ENCODE measurements at places on chromosomes 13 and 19.

GRCh38 chr13:47046706-47047105 is 149.9 kb upstream of the HTR2A start:
- DNase-seq = no peak

DNA sequence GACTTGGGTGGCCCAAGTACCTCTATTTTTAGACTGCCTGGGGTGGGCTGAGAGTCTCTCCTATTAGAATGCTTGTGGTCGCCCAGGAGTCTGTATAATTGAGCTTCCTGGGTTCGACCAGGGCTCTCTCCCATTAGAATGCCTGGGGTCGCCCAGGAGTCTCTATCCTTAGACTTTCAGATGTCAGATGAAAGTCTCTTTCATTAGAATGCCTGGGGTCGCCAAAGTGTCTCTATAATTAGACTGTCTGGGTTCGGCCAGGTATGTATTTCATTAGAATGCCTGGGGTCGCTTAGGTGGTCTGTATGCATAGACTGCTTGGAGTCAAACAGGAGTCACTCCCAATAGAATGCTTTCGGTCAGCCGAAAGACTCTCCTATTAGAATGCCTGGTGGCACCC is 1471.7 kb downstream of the UQCRFS1 start:
- no peak for DNase-seq

DNA sequence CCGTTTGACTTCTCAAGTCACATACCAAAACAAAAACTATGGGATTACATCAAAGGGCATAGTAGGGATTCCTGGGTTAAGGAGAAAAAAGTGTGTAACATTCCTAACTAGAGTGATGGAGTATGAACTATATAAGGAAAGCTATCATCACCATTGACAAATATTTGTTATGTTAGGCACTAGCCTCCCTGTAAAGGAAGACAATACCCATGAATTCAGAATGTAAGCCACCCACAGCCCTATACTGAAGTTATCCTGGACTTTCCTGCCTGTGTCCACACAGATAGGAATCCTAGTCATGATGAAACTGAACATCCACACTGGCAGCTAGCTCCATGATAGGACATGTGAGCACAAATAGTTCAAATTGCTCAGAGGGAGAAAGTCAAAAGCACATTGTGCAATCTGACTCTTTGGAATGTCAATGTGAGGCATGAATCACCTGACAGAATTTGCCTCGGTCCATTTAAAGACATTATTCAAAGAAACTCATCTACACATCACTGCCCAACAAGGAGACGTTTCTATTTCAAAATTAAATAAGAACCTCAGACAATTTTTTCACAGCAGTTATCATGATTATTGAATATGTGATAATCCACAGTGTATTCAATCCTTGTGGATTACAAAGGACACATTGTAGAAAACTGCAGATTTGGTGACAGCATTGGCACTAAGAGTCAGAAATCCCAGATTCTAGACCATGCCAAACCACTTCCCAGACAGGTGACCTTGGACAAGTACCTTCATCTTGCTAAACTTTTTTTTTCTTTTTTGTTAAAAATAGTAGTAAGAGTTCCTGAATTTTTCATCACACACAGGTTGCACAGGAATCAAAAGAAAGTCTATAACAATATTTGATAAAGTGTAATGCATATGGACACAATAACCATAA is 529.3 kb downstream of the IRS2 start:
- no peak for DNase-seq

DNA sequence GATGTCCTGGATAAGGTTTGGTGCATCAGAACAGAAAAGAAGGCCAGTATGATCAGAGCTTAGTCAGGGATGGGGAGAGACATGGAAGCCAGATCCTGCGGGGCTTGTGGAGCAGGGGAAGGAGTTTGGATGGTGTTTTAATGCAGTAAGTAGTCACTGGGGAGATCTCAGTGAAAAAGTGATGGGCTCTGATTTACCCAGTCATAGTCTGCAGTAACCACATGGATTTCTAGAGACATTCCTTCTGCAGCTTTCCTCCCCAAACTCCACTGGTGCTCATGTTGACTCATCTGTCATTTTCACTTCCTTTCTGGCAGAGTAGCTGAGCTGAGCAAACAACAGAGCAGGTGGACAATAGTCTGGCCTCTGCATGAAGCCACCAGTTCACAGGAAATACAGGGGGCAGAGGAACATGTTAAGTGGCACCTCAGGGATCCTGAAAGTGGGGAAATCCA is 144.1 kb downstream of the DPF1 start:
- DNase-seq = no peak

DNA sequence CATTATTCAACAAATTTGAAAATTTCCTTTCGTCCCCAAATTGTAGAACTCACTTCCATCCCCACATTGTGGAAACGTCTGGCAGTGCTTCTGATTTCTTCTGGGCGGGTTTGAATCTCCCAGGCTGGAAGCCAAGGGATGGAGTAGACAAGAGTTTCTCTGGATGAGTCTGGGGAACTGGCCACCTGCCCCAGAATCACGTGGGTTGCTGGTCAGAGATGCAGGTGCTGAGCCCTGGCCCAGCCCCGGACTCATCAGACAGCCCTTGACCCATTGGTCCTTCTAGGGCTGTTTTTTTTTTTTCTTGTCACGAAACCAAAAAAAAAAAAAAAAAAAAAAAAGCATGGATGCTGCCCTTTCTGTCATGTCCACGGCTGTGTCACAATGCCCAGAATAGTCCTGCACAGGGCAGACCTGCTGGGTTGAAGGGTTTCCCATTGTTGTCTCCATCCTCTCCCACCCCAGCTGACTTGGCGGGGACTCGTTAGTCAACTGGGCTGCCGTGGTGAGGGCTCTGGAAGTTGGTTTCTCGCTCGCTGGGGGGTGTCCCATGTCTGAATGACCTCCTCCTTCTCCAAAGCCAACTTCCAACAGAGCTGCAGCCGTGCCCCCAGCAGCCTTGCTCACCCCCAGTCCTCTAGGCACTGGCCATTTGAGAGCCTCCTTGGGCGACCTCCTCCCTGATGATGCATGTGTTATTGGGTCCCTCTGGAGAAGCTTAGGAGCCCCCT is 12.8 kb downstream of the CHST8 start:
- no peak for DNase-seq

DNA sequence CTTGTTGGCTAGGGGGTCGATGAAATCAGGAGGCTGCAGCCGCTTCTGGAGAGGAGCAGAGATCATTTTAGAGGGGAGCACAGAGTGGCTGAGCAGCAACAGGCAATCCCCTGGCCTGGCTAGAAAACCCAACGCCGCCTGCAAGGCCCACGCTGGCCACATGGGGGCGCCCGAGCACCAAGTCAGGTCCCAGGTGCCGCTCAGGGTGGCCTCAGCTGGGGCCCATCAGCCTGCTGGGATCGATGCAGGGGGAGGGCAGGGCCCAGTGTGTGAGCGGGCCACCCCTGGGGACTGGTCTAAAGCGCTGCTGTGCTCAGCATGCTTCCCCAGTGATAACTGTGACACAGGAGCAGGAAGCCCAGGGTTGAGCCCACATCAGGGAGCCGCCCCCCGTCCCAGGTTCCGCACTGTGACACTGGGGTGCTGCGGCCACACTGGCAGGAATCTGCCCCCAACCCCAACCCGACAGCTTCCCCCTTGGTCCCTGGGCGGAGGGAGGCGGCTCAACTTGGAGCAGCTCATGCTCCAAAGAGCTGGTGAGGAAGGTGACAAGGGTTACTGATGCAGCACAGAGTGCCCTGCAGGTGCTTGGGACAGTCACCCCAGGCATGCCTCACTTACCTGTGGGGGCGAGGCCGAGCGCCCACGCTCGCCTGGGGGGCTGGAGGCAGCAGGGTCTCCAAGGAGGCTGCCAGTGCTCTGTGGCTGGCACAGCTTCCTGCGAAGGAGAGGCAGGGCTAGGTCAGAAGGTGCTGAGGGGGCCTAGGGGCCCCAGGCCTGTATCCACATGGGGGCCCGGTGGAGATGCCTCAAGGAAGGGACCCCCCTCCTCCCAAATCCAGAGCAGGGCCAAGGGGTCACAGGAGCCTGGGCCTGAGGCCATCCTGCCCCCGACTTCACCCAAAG is 13.3 kb upstream of the ISYNA1 start:
- DNase-seq = peak; percentile 87

DNA sequence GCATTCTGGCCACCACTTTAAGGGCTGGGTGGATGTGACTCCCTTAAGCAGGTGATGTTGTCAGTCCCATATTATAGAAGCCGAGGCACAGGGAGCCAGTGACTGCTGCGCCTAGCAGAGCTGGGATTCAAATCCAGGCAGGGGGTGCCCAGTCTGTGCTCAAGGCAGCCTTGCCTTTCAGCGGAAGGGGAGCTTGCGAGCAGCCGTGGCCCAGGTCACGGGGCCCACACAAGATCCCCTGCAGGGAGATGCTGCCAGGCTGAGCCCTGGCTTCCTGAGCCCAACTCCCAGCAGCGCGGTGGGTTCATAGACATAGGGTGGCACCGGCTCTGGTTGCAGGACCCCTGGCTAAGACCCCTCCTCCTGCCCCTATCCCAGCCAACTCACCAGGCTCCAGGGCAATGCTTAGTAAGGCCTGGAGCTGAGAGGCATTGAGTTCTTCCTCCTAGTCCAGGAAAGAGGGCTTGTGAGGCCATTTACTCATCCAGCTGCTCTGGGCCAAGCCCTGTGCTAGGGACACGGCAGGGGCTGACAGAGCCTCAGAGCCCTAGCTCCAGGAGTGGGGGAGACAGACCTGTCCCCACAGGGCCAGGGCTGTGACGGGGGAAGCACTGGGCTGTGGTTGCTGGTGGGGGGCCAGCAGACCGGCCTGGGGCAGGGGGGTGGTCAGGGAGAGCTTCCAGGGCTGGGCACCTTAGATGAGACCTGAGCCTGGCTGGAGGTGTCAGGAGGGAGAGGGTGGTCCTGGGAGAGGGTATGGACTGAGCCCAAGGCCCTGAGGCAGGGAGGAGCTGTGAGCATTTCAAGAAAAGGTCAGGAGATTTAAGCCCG is 9.6 kb downstream of the CAPN12 start:
- DNase-seq = peak; percentile 49

DNA sequence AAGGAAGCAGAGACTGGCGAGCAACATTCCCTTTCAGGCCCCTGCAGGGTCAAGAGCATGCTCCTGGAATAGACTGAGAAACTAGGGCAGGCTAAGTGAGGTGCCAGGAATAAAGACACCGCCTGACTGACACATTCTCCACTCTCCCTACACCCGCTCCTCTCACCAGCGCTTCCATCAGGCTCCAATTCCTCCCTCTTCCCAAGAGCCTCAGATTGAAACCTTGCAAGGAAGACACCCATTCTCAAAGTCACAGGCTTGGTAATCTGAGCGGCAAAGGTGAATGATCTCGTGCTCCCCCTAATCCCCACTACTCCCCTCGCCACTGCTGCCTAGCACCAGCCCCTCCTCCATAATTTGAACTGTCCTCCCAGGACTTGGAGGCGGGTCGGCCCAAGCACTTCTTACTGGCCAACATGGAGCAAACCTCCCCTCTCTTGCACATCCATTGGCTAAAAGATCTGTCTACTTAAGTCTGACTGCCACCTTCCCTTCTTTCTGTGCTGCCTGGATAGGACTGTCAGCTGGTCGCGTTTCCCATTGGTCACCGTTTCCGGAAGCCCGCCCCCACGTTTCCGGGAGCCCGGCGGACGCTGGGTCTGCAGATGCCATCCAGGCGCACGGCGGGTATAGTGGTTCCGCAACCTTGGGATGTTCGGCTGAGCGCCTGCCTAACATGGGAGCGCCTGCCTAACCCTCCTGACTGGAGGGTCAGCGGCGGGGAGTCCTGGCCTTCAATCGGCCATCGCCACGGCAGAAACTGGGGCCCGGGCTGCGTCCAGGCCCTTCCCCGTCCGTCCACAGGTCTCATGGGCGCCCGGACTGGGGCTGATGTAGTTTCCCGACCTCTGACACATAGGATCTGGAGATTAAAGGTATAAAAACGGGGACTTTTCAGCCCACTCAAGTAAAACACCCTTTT is 33.6 kb downstream of the ZNF383 start:
- peak; percentile 68 for DNase-seq

DNA sequence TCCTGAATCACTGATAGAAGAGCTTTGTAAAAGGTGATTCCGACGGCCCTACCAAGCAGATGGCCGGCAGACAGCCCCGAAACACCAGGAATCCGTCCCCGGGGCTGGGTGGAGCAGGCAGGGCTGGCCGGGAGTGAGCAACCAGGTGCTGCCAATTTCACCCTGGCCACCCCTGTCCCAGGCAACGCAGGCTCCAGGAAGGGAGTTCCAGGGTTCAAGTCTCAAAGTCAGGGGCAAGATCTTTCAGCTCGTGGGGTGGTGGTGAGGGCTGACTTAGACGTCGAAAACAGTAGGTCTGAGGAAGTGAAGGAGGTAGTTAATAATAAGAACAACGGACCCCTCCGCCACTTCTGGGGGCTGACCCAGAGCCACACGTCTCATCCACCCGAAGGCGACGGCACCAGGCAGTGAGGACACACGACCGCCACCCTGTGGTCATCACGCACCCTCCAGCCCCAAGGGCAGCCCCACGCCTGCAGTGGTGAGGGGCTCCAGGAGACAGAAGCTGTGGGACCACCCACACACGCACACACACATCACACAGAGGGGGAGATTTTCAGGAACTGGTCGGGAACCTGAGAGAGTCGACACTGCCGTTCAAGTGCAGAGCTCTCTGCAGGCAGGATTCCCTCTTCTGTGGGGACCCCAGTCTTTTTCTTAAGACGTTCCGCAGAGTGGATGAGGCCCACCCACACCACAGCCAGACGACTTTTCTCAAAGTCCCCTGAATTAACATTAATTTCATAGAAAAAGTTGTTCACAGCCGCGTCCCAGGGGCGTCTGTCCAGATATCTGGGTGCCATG is 67.2 kb downstream of the SPACA7 start:
- no peak for DNase-seq

GRCh38 chr19:19657397-19657783 is 6.1 kb downstream of the ATP13A1 start:
- no peak for DNase-seq

DNA sequence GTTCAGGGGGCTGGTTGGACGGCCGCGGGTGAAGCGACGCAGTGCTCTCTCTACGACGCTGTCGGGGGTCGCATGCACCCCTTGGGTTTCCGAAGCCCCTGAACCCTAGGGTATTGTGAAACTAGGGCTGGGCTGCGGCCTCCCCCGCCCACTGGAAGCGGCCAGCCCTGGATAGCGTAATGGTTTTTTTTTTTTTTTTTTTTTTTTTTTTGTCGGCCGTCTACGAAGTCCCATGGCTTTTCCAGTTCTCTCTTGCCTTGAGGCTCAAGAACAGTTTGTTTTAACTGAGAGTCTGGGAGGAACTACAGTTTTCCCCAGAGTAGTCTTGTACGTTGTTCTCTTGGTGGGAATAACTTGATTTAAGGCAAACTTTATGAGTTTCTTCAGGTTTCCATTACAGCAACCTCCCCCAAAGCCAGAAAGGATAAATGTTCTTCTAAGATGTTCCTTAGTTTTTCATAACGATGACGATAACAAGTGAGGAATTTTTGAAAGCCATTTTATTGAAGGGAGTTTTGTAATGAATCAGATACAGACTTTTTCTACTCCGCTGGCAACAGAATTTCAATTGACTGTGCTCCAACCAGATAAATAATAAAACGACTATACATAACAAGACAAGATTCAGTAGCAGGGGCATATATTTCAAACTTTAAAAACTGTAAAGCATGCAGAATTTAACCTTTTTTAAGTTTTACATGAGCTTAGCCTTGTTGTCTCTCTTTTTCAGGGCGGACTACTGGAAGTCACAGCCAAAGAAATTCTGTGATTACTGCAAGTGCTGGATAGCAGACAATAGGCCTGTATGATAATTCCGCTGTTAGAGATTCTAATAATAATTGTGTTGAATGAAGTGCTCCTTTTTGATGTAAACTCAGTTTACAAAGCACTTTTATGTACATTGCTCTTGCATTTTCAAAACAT is 867 bp downstream of the WBP4 start:
- DNase-seq = no peak

- DNase-seq = peak; percentile 53
These were observed at the start of gene CYP4F12 for GRCh38 chr19:15672580-15673175. Gene CYP4F12, plus strand, starts transcription at chr19:15673087. Its CDS starts 443 bp downstream, at chr19:15673530.

GRCh38 chr13:95787356-95788099 is 110.6 kb downstream of the DNAJC3 start:
- DNase-seq = no peak
